ENCODE measurements at places on chromosomes 6 and 20.

- peaks cover 33% of the 10 kb centered on the region for H3K27me3 ChIP-seq
- no peak overlapping the region for H3K4me3 ChIP-seq
- H3K36me3 ChIP-seq: no peaks in the 10 kb centered on the region
- H3K4me1 ChIP-seq: peaks cover 13% of the 10 kb centered on the region
- H3K27ac ChIP-seq: no peak overlapping the region
- DNase-seq: no peak
Observed at GRCh38 chr6:151494936-151495320, 1.1 kb downstream of the CCDC170 start.

DNA sequence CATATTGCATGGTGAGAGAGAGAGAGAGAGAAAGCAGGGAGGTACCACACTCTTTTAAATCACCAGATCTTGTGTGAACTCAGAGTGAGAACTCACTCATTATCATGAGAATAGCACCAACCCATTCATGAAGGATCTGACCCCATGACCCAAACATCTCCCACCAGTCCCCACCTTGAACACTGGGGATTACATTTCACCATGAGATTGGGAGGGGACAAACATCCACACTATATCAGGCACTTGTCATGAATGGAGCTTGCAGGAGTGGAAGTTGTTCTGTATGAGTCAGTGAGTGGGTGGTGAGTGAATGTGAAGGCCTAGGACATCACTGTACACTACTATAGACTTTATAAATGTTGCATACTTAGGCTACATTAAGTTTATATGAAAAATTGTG is 47.7 kb upstream of the RNF182 start:
- H3K36me3 ChIP-seq: no peaks in the 10 kb centered on the region
- H3K4me3 ChIP-seq: no peak overlapping the region
- H3K27me3 ChIP-seq: no peaks in the 10 kb centered on the region
- no peak for DNase-seq
- H3K4me1 ChIP-seq: peaks cover 10% of the 10 kb centered on the region
- H3K27ac ChIP-seq: no peak overlapping the region

- no peaks in the 10 kb centered on the region for H3K27me3 ChIP-seq
- no peaks in the 10 kb centered on the region for H3K36me3 ChIP-seq
- H3K4me3 ChIP-seq: no peak overlapping the region
- H3K27ac ChIP-seq: peak overlapping the region; percentile 5
- DNase-seq: no peak
Observed at GRCh38 chr20:1669304-1669703, 11.7 kb upstream of the SIRPG start.

DNA sequence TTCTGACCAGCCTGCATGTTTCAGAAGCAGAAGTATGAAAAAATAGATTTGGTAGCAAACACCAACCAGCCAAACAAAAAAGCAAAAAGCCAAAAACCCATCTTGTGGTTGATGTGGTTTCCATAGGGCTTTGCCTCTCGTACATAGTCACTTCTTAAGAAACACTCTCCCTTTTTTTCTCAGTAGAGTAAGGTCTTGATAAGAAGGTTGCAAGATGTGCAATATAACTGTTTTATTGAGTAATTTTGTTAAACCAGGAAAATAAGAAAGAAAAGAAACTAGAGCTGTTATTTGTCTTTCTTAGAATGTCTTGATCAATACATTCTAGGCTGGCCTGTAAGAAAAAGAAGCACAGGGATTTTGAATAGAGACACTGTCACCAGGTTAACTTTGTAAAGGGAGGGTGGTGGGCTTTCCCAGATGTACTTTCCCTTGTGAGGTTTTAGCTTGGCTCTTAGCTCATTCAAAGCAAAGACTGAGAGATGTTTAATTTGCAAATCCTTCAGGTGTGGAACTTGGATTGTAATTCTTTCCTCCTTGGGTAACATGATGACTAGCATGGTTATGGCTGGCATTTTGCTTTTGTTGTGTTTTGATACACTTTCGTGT is 49.7 kb downstream of the AKAP12 start:
- H3K27me3 ChIP-seq: peaks cover 9% of the 10 kb centered on the region
- H3K36me3 ChIP-seq: no peaks in the 10 kb centered on the region
- H3K4me1 ChIP-seq: no peaks in the 10 kb centered on the region

DNA sequence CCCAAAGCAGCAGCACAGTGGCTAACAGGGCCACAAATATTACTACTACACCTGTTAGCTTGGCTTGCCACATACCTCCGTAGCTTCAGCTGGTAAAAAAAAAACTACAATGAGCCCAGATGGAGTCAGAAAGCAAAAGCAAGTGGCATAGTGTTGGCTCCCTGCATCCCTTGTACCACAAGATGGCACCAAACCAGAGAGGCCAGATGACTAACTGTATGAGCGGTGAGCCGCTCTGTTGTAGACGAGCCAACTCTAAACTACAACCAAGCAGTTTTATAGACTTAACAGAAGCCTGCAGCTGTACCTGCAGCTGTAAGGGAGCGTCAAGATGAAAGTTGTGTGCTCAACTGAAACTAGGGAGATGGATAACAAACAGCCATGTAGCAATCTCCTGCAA is 84.5 kb upstream of the MCHR2 start:
- H3K4me3 ChIP-seq: no peak overlapping the region
- H3K27me3 ChIP-seq: no peaks in the 10 kb centered on the region
- H3K36me3 ChIP-seq: no peaks in the 10 kb centered on the region
- no peaks in the 10 kb centered on the region for H3K4me1 ChIP-seq

GRCh38 chr6:168681748-168682147 is 240.8 kb downstream of the SMOC2 start:
- H3K27me3 ChIP-seq: no peaks in the 10 kb centered on the region
- no peaks in the 10 kb centered on the region for H3K36me3 ChIP-seq
- no peak overlapping the region for H3K27ac ChIP-seq
- no peaks in the 10 kb centered on the region for H3K4me1 ChIP-seq
- no peak overlapping the region for H3K4me3 ChIP-seq

- peaks cover 38% of the 10 kb centered on the region for H3K4me1 ChIP-seq
- no peaks in the 10 kb centered on the region for H3K27me3 ChIP-seq
- H3K27ac ChIP-seq: peak overlapping the region; percentile 52
Observed at GRCh38 chr6:12066297-12066696, 54.2 kb downstream of the HIVEP1 start.

DNA sequence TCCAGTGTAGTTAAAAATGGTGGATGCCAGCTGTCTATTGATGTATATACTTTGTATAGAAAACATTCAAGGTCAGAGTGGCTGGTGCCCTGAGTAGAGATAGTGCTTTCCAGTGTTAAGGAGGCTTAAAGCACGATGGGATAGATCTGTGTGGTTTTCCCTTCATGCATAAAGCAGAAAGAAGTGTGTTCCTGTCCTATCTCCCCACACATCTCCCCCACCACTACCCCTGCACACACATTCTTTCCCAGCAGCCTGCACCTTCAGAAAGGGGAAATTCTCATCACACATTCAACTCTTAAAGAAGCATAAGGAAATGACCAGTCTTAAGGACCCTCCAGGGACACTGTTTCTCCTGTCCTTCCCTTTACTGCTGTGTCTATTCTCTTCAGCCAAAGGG is 221.7 kb upstream of the TAB2 start:
- H3K36me3 ChIP-seq: no peaks in the 10 kb centered on the region
- no peak for DNase-seq
- H3K4me1 ChIP-seq: peaks cover 33% of the 10 kb centered on the region
- H3K27me3 ChIP-seq: no peaks in the 10 kb centered on the region
- no peak overlapping the region for H3K27ac ChIP-seq

- H3K36me3 ChIP-seq: no peaks in the 10 kb centered on the region
- no peaks in the 10 kb centered on the region for H3K4me1 ChIP-seq
- H3K27ac ChIP-seq: no peak overlapping the region
- no peaks in the 10 kb centered on the region for H3K27me3 ChIP-seq
- no peak overlapping the region for H3K4me3 ChIP-seq
Observed at GRCh38 chr6:159582736-159583135, 110.3 kb downstream of the SOD2 start.

- H3K27me3 ChIP-seq: no peaks in the 10 kb centered on the region
- no peak for DNase-seq
- peaks cover 81% of the 10 kb centered on the region for H3K4me1 ChIP-seq
- H3K27ac ChIP-seq: peak overlapping the region; percentile 94
- peak overlapping the region; percentile 97 for H3K4me3 ChIP-seq
Observed at GRCh38 chr20:17964632-17965031, 4.0 kb downstream of the SNX5 start.

DNA sequence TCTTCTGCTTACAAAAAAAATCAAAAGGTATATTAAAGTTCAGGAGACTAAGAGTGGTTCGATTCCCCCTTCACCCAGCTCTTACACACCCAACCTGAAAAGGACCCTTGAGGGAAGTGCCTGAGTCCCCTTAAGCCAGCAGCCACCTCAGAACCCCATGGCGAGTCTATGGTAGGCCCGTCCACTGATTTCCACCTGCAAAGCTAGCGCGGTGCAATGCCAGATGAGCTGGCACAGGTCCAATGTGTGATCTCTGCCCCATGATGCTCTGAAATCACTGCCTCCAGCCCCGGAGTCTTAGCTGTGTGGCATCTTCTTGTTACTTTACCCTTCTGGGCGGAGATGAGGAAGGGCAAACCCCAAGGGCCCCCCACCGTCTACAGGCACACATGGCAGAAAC is 109.3 kb downstream of the SMOC2 start:
- H3K27ac ChIP-seq: no peak overlapping the region
- no peak overlapping the region for H3K4me3 ChIP-seq
- H3K27me3 ChIP-seq: no peaks in the 10 kb centered on the region
- H3K36me3 ChIP-seq: no peaks in the 10 kb centered on the region
- DNase-seq: no peak

GRCh38 chr6:162108041-162108440 is 619.5 kb downstream of the PRKN start:
- no peak for DNase-seq
- H3K27ac ChIP-seq: no peak overlapping the region
- no peaks in the 10 kb centered on the region for H3K4me1 ChIP-seq
- H3K4me3 ChIP-seq: no peak overlapping the region
- no peaks in the 10 kb centered on the region for H3K36me3 ChIP-seq

Data from CD4-positive, CD25-positive, alpha-beta regulatory T cell (primary cell).